ENCODE measurements at places on chromosomes 11 and 22.

GRCh38 chr22:38567531-38568285 is 2.3 kb downstream of the DMC1 start:
- DNase-seq, result no peak

DNA sequence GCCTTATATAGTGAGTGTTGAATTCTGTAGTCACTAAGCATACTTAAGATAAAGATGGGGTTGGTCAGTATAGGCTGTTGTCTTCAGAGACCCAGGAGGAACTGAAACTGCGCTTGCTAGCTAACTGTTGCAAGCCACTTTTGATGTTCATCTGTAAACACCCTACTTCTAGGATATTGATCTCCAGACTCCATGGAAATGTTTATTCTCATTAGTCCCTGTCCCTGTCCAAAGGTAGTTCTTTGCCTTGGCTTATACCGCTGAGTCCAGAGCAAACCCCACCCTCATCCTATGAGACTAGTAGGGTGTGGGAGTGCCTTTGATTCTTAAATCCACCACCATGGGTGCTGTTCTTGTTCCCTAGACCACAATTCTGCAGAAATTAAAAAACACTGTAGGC is 36.4 kb downstream of the DEPDC5 start:
- no peak for DNase-seq

GRCh38 chr11:79485694-79486093 is 44.9 kb upstream of the TENM4 start:
- no peak for DNase-seq

DNA sequence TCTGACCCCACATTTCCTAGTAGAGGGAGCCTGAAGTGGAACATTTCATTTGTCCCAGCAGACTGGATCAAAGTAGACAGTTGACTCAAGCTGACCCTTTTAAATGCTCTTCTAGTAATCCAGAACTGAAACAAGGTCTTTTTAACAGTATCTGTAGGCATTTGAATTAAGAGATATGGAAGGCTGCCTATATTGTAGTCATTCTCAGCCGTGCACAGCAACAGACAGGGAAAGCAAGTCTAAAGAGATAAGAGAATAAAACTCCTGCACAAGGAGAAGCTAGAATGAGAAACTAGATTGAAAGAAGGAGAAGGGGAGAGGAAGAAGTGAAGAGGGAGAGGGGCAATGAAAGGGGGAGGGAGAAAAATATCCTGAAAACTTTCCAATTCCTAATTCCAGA is 180.6 kb upstream of the MTMR2 start:
- DNase-seq, result no peak

- no peak for DNase-seq
These were observed 49.8 kb upstream of the BMAL1 start for GRCh38 chr11:13227676-13228255.

GRCh38 chr11:86205421-86206336 is 38.9 kb upstream of the EED start:
- no peak for DNase-seq

DNA sequence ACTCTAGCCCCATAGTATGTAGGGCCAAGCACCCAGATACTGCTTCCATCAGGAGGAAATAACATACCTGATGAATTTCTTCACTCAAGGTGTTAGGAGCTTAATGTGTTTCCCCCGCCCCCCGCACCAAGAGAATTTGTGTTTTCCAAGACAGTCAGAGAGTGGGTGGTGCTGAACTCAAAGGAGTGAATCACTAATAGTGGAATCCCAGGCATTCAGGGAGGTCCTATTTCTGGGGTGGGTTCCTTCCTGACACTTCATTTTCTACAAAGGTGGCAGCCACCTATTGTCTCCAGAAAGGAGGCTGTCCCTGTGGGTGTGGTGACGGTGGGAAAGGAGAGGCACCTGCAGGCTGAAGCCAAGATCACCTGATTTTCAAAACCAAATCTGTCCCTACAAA is 50.8 kb upstream of the ELF5 start:
- DNase-seq, result no peak

GRCh38 chr11:12249590-12250260 is 127.6 kb upstream of the PARVA start:
- DNase-seq, result no peak

DNA sequence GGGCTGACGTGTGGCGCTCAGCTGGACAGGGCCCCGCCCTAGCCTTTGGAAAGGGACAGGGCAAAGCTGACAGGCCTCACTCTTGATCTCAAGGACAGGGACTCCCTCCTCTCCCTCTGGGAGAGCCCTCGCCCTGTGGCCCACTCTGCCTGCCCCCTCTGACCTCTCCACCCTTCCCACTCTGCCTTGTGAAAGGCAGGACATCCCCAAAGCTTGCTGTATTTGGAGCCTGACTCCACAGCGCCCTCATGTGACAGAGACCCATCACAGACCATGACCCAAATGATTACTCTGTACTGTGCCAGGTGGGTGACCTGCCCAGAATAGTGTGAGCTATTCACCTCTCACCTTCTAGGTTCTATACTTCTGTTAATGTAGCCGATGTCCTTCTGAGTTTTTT is 18.8 kb downstream of the P2RY2 start:
- peak; percentile 70 for DNase-seq

GRCh38 chr22:25710501-25710900 is 31.5 kb upstream of the MYO18B start:
- DNase-seq, result no peak

GRCh38 chr11:22711880-22712279 is 45.5 kb downstream of the GAS2 start:
- DNase-seq, result no peak

- peak; percentile 94 for DNase-seq
These were observed 9.7 kb upstream of the AHNAK start for GRCh38 chr11:62556108-62556874.

- DNase-seq, result no peak
These were observed 25.0 kb downstream of the P2RY2 start for GRCh38 chr11:73243093-73243485.

DNA sequence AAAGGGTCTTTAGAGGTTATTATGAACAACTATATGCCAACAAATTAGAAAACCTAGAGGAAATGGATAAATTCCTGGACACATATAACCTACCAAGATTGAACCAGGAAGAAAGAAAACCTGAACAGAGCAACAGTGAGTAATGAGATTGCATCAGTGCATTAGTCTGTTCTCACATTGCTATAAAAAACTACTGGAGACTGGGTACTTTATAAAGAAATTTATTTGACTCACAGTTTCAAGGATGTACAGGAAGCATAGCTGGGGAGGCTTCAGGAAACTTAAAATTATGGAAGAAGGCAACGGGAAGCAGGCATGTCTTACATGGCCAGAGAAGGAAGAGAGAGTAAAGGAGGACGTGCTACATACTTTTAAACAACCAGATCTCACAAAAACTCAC is 70.8 kb upstream of the GNAZ start:
- DNase-seq, result no peak

DNA sequence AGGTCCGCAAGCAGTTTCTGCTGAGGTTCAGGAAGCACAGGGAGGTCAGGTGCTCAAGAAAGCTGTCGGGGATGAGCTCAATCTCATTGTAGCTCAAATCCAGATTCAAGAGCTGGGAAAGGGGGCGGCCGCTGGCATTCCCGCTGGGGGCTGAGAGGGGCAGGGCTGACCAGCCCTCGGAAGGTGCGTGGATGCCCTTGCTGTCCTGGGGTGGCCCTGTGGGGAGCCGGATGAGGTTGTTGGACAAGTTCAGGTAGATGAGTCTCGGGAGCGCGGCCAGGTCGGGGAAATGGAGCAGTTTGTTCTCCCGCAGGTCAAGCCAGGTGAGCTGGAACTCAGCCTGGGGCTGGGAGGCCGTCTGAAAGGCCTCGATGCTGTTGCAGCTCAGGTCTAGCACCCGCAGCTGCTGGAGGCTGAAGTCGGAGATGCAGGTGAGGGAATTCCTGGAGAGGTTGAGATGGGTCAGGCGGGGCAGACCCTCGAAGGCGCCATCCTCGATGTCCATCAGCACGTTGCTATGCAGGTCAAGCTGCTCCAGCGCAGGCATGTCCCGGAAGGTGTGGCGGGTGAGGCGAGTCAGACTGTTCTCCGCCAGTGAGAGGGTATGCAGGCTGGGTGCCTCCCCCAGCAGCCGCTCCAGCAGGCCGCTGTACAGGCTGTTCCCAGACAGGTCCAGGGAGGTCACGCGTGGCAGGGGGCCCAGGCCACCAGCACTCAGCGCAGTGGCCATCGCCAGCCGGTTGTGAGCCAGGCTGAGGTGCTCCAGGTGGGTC is 9.8 kb downstream of the LRRC32 start:
- DNase-seq, result peak; percentile 41

GRCh38 chr11:128908391-128909246 is 17.5 kb downstream of the KCNJ5 start:
- DNase-seq, result peak; percentile 72

DNA sequence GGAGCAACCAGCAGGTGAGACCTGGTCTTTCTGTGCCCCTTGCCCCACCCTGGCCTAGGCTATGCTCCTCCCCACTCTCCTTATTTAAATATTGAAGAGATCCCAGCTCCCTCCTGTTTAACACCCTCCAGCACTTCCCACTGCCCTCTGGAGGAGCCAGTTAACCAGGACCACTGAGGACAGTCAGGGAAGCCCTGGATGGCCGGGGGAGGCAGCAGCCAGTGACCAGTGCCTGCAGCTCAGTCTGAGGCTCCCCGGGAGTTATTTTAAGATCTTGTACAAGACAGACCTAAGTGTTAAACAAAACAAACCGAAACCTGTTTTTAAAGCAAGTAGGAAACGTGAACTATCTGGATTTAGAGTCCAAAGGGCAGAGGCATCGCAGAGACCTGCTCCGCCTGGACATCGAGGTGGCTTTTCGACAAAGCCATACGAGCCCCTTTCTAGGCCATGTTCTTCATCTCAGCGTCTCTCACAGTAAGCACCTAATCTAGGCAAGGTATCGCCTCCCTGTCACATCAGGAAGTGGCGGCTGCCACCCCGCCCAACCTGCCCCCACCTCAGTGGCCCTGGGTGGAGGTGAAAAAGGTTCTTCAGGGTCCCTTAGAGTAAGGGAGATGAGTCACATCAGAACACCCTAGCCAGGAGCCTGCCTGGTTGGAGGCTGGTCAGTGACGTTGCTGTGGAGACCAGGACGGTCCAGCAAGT is 35.2 kb downstream of the TRMU start:
- DNase-seq, result no peak

DNA sequence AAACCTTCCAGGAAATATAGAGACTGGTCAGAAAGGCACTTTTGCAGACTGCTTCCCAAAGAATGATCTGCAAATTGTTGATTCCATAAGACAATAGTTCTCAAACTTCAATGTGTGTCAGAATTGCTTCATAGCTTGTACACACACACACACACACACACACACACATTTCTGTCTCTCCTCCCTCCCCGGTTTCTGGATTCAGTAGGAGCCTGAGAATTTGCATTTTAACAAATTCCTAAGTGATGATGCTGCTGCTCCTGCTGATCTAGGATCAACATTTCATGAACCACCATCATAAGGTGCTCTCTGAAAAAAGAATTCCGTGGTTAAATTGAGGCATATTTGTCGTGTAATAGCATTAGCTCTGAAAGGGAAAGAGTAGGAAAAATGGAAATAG is 35.3 kb upstream of the FZD4 start:
- DNase-seq, result no peak

DNA sequence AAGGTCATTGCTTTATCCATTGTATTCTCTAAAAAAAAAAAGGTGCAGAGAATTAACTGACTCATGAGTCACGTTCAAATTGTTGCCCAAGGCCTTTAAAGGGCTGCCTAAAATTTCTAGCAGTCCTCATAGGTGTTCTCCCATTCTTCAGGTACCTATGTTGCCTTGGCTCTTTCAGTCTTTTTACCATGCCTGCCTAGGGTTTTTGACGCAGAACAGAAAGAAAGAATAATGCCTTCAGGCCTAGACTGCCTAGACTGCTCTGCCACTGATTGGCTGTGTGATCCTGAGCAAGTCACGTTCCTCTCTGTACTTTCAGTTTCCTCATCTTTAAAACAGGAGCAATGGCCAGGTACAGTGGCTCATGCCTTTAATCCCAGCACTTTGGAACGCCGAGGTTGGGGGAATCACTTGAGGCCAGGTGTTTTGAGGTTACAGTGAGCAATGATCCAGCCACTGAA is 21.5 kb downstream of the CTSC start:
- DNase-seq, result no peak

DNA sequence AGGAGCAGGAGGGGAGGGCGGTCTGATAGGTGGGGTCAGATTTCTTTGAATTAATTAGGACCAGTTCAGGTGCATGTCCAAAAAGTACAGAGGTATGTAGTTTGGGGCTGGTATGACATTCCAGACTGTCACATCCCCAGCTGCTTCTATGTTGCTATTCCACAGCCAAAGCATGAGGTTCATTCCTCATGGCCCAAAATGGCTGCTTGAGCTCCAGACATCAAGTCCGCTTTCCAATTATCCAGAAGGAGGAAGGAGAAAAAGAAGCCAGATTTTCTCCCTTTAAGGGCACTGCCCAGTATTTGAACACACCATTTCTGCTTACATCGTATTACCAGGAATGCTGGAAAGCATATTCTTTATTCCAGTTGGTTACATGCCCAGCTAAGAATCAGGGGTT is 58.0 kb upstream of the CD82 start:
- no peak for DNase-seq

DNA sequence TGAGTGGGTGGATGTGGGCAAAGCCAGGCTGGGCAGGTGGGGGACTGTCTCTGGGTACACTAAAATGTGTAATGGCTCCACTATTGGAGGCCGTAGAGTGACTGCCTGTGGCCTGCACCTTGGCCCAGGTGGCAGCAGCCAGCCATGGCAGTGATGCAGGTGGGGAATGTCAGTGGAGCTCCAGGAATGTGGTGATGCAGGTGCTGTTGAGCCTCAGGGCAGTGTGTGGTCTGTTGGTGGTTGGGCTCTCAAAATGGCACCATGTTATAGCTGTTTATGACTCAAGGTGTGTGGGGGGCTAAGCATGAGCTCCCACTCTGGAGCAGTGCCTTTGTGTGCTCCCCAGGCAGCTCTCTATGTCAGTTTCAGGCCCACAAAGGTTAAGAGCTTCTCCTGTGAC is 40.2 kb upstream of the CCDC90B start:
- no peak for DNase-seq

DNA sequence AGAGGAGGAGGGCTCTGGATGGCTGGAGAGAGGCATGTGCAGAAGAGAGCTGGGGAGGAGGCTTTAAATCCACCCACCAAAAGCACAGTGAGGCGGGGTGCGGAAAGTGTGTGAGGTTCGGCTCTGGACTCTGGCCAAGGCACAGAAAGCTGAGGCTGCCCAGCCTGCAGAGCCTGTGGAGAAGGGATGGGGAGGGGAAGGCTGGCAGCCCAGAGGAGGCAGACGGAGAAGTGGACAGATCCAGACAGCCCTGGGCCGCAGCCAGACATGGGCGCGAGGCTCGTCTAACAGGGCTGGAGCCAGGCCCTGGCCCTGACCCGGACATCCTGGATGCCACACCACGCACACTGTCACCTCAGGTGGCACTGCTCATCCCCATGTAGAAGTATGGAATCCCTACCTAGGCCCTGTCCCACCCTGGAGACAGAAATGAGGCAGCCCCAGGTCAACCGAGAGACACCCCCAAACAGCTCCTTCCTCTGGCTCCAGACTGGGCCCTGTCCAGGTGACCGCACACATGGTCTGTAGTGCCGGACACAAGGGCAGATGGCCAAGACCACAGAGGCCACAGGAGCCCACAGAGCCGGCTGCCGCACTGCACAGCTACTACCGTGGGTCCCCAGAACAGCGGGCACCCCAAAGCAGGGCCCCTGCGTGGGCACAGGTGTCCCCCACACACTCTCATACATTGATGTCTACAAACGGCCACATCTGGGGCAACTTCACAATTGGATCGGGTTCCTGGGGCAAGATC is 16.6 kb upstream of the MOB2 start:
- DNase-seq, result peak; percentile 48

- no peak for DNase-seq
These were observed 53.1 kb upstream of the CEP295 start for GRCh38 chr11:93608364-93608763.

Measured in lower lobe of right lung (tissue), 2 donors.